ENCODE measurements at places on chromosomes 1 and 21.
A peak's percentile ranks its signal among the peaks of the same experiment; 100 is the strongest.

DNA sequence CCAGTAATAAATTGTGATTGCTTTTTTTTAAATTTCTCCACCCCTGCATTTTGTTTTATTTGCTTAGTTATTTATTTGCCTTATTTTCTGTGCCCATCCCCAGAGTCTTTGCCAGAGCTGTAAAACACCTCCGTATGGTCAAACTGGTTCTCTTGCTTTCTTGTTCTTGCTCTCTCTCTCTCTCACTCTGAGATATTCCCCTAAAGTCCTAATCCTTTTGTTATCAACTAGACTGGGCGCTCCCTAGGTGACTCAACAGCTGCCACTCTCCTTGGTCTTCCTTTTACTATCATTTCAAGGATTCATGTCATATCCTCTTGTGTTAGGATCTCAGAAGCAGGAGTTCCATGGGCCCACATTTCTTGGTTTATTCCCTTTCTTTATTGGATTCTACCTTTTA is 160.0 kb downstream of the PRDM2 start:
- DNase-seq: no peak

GRCh38 chr21:33733601-33734000 is 91.3 kb downstream of the ITSN1 start:
- no peak for DNase-seq

GRCh38 chr1:62333441-62333840 is 14.2 kb upstream of the KANK4 start:
- no peak for DNase-seq

- DNase-seq: peak; percentile 37
Observed at GRCh38 chr21:35512346-35512745, 463.2 kb upstream of the RUNX1 start.

GRCh38 chr1:167499106-167499505 is 19.2 kb downstream of the CD247 start:
- no peak for DNase-seq

DNA sequence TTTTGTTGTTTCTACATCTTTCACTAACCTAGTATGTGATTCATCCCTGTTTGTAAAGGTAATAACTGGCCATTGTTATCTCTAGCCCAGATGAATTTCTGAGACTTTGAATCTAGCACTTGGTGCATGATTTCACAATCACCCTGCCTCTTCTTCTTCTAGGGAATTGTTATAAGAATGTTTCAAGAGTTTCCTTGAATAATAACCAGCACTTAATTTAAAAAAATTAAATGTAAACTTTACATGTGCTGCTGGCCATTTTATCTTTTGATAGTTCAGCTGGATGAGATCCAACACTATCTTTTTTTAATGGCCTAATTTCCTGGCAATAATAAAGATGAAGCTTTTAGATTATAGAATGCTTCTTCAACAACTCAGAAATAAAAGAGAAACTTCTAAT is 31.8 kb downstream of the UBE2U start:
- no peak for DNase-seq

DNA sequence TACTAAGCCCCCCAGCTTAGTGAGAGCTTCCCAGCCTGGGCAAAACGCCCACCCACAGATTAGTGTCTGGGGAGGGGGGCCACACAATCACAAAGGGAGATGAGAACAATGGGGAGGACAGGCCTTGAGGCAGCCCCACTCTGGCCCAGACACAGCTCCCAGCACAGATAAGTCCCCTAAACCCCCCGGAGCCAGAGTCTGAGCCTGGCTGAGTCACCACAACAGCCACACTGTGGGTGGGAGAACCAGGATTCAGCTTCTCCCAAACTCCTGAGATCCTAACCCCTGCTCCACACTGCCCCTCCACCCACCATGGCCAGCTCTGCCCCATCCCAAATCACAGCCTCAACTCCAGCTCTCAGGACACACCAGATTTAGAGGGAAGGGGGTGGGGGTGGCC is 4.2 kb downstream of the NECTIN4 start:
- DNase-seq: peak; percentile 43

DNA sequence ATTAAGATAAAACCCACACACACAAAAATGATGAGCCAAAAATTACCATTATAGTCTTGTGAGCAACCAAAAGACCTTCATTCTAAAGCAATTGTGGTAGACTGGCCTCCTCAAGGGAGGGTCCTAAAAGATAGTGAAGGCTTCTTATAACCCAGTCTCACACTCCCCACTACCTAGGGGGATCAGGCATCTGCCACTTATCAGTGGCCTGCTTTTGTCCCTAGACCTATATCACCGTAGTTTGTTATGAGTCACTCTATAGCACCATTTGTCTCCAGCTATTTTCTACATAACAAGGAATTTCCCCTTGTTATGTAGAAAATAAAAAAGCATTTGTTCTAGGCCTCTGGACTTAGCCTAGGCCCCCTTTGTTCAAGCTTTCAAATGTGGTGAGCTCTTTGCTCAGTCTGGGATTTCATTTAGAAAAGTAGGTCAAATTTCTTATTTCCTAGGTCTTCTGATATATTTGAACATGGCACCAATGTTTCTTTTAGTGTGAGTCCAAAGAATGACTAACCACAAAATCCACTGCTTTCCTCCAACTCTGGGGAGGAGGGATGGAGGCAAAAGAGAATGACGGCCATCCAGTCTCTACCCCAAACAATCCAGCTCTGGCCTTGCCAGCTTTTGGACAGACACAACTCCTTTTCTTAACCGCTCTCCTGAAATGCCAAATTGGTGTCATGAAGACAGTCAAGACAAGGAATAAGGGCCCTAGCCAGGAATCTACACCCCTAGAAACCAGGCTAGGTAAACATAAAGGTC is 8.9 kb downstream of the ADAR start:
- DNase-seq: no peak
